Activated CD4-positive, alpha-beta T cell treated with anti-CD3 and anti-CD28 coated beads, Interleukin-2, amount 10 ng/mL, durations not matched to agents 7 days and 5 days (primary cell): ENCODE measurements at places on chromosomes 11 and 22. TPM values are rescaled to one million over a fixed set of nuclear protein-coding genes. Genes with fewer than 3 reads are reported as not detected.

VPREB1 gene
- total RNA-seq: not detected

KRTAP5-11 gene
- not detected for total RNA-seq

OR5T1 gene
- not detected for total RNA-seq

DNA sequence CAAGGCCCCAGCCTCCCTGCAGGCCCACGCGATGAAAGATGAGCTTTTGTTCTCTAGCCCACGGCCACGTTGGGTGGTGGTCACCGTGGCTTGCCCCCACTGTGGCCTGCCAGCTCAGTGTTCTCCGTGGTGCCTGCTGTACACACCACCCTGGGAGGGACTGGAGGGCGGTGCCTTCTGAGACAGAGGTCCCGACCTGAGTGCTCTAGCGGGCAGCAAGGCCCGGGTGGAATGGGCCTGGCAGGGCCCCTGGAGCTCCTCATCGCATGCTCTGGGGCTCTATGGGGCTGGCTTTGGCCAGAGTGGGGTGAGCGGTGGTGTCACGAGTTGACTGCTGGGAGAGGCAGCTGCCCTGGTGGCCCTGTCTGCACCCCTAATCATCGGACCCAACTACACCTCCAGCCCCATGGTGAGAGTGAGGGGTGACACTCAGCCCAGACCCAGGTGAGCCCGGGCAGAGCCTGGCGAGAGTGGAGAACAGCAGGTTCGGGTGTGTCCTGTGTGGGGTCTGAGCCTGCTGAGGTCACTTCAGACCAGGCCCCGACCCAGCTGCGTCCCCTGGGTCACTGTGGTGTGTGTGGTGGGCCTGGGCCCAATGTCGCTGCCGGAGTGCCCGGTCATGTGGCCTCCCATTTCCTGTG, 541.9 kb downstream of the TBC1D22A start:
- H3K4me1 ChIP-seq: no peaks in the 10 kb centered on the region
- H3K36me3 ChIP-seq: no peaks in the 10 kb centered on the region
- H3K27ac ChIP-seq: no peak overlapping the region
- DNase-seq: no peak
- no peaks in the 10 kb centered on the region for H3K27me3 ChIP-seq

GRCh38 chr11:69064394-69064957, 15.7 kb downstream of the TPCN2 start:
- H3K27ac ChIP-seq: no peak overlapping the region
- no peak overlapping the region for H3K4me3 ChIP-seq
- no peaks in the 10 kb centered on the region for H3K4me1 ChIP-seq
- no peaks in the 10 kb centered on the region for H3K36me3 ChIP-seq

GRCh38 chr11:130601141-130601540, 152.7 kb downstream of the ADAMTS15 start:
- H3K4me1 ChIP-seq: no peaks in the 10 kb centered on the region
- no peak overlapping the region for H3K27ac ChIP-seq
- no peaks in the 10 kb centered on the region for H3K27me3 ChIP-seq
- no peaks in the 10 kb centered on the region for H3K36me3 ChIP-seq

GRCh38 chr11:30128269-30128932, 102.4 kb upstream of the FSHB start:
- H3K27ac ChIP-seq: no peak overlapping the region
- no peaks in the 10 kb centered on the region for H3K4me1 ChIP-seq
- H3K36me3 ChIP-seq: no peaks in the 10 kb centered on the region

- H3K4me1 ChIP-seq: no peaks in the 10 kb centered on the region
- no peak overlapping the region for H3K4me3 ChIP-seq
- DNase-seq: no peak
- no peaks in the 10 kb centered on the region for H3K36me3 ChIP-seq
Measured at GRCh38 chr11:85423316-85423715, 203.8 kb downstream of the DLG2 start.

- H3K27ac ChIP-seq: no peak overlapping the region
- H3K4me3 ChIP-seq: no peak overlapping the region
- no peaks in the 10 kb centered on the region for H3K27me3 ChIP-seq
- DNase-seq: no peak
Measured at GRCh38 chr11:131063638-131064037, 147.4 kb upstream of the SNX19 start.

DNA sequence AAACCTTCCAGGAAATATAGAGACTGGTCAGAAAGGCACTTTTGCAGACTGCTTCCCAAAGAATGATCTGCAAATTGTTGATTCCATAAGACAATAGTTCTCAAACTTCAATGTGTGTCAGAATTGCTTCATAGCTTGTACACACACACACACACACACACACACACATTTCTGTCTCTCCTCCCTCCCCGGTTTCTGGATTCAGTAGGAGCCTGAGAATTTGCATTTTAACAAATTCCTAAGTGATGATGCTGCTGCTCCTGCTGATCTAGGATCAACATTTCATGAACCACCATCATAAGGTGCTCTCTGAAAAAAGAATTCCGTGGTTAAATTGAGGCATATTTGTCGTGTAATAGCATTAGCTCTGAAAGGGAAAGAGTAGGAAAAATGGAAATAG, 35.3 kb upstream of the FZD4 start:
- H3K27ac ChIP-seq: no peak overlapping the region
- H3K4me1 ChIP-seq: no peaks in the 10 kb centered on the region
- peaks cover 12% of the 10 kb centered on the region for H3K27me3 ChIP-seq
- no peaks in the 10 kb centered on the region for H3K36me3 ChIP-seq
- H3K4me3 ChIP-seq: no peak overlapping the region

GRCh38 chr22:41768430-41768829, 32.0 kb upstream of the CCDC134 start:
- H3K4me1 ChIP-seq: no peaks in the 10 kb centered on the region
- no peaks in the 10 kb centered on the region for H3K27me3 ChIP-seq
- no peaks in the 10 kb centered on the region for H3K36me3 ChIP-seq
- no peak overlapping the region for H3K4me3 ChIP-seq
- no peak for DNase-seq
- H3K27ac ChIP-seq: no peak overlapping the region
